ENCODE measurements at places on chromosomes 4 and X.

DNA sequence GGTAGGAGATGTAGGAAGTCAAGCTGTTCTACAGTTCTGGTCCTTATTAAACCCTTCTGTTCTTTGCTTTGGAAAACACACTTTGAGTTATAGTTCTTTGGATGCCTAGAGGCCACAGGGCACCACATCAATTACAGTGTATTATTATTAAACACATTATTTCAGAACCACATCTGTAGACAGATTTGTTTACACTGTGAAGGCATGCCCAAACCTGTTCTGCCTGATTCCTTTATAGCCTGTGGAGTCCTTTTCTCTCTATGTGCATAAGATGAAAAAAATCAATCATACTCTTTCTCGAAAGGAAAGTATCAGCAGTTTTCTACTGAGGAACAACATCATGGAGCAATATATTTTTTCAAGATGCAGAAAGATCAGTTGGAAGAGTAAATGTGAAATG, 371.3 kb upstream of the INTU start:
- no peak for DNase-seq

GRCh38 chr4:136424052-136424451, 1108.2 kb downstream of the PCDH18 start:
- DNase-seq, result no peak

DNA sequence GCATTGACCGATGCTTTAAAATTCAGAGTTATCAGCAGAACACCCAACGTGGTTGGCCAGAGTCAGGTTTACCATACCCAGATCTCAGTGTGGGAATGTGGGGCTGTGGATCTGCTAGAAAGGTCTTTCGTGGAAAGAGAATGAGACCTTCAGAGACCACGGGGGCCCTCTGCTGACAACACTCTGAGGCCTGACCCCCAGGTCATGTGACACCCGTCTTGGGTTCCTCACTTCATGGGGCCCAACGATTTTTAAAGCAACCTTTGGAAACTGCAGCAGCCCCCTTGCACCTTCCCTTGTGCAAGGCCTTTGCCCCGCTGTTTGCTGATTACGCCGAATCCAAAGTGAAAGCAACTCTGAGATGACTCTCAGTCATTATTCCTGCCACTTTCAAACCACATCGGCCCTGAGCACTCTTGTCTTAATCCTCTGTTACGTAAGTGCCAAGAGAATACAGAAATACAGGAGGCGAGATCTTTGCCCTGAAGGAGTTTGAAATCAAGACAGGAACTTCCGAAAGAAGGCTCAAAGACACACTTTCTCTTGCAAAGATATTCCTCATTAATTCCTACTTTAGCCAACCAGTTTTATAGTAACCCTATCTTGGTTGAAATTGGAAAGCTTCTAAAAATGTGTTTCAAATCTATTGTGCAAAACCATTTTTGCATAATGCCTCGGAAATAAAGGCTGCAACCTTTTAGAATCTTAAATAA, 88.3 kb downstream of the EVC2 start:
- no peak for DNase-seq

- DNase-seq, result no peak
Observed at GRCh38 chr4:1379801-1380331, 26.4 kb downstream of the NKX1-1 start.

DNA sequence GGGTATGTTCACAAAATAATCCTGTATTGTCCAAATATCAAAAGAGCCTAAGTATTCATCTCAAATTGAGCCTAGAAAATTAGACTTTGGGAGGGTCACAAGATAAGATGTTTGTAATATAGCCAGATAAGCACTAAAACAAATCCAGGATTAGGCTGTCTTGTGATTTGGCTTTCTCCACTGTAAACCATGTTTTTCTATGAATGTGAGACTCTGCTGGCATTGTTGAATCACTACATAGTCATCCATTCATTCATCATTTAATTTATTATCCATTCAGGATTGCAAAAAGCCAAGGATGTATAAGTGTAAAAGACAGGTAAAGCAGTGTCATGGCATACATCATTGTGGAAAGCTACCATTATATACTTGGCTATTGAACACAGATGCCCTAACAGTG, 148.0 kb downstream of the GRID2 start:
- DNase-seq, result no peak

DNA sequence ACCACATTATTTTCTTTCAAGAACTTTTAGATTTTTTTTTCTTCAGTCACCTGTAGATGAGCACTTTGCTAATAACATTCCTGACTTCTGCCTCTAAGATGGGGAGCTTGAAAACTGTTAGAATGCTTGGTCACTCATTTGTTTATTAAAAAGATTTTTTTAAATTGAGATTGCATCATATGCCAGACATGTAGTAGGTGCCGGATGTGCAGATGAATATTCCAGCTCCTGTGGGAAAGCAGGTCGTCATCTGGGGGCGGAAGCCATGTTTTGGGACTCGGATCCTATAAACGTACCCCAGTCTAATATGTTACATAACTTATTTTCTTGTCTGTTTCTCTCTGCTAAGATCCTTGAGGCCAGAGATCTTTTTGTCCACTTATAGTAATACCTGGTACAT, 236.8 kb downstream of the ARHGAP10 start:
- no peak for DNase-seq

DNA sequence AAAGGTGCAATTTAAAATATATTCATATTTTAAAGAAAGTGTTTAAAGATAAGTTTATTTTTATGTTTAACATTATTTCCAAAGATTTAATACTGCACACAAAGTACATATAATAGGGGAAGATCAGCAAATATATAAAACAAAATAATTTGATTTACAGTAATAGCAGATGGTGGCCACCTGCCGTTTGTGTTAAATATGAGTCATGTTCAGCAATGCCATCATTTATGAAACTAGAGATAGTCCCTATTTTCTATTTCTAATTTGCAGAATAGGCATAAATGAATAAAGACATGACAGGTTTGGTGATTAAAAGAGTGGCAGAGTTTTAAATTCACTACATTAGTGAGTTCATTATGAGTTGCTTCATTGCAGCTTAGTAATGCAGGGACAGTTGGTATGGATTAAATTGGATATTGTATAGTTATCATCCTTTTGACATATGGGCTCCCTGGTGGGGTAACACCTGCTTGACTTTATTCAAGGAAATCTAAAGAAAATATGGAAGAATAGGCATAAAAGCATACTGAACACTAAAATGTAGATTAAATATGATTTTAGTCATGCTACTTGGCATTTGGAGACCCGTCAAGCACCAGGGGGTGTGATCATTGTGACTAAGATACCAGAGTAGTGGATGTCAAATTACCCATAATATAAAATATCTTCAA, 78.8 kb upstream of the BANK1 start:
- no peak for DNase-seq

DNA sequence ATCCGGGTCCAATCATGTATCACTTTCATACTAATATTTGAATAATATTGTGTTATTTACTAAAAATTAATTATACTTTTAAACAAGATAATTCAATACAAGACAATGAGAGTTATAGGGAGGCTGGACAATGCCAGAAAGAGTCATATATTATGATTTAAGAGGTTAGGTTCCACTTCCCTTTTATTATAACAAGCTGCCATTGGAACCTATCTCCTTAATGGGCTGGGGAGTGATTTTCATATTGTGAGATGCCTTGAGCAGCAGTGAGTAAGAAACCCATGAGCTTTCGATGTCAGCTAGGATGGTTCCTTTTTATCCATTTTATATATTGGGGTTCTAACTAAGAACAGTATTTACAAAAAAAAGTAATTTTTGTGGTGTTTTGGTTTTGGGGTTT, 91.8 kb downstream of the MAB21L2 start:
- no peak for DNase-seq

DNA sequence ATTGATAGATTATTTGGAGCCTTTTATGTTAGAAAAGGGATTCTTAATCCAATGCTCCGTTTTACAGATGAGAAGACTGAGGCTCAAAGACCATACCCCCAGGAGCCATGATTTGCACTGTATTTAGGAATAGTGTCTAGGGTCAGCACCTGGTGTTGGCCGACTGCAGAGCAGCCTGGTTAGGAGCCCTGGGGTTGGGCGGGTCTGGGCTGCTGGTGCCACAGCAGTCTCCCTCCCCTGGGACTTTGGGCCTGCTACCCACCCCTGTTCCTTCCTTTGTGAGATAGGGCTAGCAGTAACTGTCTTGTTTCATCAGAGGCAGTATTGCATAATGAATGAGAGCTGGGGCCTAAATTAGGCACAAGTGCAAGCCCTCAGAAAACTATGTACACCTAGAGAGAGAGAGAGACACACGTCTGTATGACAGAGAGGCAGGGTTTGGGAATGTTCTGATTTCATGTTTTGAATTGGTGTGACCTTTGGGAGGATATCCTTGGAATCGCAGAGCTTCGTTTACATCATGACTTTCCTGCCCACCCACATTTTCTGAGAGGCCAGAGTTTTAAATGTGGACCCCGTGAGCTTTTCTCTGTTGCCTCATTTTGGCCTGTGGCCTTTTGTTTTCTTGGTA, 111.7 kb downstream of the PTTG2 start:
- DNase-seq, result no peak

DNA sequence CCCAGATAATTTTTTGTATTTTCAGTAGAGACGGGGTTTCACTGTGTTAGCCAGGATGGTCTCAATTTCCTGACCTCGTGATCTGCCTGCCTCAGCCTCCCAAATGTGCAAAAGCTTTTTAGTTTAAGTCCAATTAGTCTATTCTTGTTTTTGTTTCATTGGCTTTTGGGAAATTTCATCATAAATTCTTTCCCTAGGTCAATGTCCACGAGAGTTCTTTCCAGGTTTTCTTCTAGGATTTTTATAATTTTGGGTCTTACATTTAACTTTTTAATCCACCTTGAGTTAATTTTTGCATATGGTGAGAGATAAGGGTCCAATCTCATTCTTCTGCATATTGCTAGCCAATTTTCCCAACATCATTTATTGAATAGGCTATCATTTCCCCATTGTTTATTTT, 36.3 kb upstream of the PDLIM5 start:
- no peak for DNase-seq

DNA sequence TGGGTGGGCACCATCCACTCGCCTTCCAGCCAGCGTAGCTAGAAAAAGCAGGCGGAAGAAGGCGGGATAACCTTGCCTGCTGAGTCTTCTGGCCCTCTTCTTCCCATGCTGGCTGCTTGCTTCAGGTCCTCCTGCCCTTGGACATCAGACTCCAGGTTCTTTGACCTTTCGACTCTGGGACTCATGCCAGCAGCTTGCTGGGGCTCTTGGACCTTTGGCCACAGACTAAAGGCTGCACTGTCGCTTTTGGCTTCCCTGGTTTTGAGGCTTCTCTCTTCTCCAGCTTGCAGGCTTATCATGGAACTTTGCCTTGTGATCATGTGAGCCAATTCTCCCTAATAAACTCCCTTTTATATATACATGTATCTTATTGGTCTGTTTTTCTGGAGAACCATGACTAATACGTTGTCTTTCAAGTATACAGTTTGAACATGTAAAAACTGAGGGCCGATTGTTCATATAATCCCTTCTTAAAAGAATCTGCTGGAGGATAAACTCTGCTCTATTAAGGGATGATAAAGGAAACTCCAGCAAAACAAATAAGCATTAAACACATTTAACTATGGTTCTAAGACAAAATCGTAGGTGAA, 116.6 kb upstream of the LCORL start:
- DNase-seq, result no peak

DNA sequence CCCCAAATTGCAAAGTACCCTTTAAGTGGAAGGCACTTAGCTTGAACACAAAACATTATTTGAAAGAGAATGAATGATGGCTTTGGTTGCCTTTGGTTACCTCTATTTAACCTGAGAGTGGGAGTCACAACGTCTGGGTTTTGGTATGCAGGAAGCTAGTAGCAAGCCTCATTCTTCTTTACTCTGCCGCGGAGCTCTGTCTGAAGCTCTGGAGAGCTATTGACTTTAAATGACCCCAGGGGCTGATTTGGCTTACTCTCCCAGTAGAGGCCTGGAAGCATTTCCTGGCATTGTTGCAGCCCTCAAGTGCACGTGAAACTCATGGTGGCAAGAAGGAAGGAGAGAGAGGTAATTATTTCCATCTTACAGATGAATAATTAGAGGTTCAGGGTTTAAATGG, 81.8 kb upstream of the MAGEA4 start:
- no peak for DNase-seq

DNA sequence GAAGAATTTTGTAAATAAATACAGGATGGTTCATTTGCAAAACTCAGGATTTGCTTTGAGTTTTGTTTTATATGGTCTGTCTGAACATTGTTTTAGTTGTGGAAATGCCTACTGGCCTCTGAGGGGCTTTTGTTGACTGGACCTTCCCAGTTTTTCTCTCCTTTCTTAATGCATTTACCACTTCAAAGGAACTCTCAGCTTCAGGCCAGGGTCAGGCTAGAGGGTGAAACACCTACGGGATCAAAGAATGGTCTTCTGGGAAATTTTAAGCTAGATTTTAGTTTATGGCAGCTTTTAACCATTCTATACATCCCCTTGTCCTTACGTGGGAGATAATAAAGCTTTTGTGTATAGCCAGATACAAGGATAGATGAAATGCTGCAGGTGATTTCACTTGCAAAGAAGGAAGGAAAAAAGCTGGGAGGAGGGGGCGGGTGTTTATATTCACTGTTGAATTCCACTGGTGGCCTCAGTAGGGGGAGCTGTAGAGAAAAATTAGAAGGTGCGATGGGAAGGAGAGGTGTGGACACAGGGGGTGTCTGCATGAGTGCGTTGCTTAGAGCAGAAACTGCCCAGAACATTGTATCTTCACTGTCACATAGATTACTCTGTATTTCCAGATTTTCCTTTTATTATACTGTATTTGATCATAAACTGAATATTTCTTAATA, 151.8 kb downstream of the TSPAN5 start:
- DNase-seq, result no peak

DNA sequence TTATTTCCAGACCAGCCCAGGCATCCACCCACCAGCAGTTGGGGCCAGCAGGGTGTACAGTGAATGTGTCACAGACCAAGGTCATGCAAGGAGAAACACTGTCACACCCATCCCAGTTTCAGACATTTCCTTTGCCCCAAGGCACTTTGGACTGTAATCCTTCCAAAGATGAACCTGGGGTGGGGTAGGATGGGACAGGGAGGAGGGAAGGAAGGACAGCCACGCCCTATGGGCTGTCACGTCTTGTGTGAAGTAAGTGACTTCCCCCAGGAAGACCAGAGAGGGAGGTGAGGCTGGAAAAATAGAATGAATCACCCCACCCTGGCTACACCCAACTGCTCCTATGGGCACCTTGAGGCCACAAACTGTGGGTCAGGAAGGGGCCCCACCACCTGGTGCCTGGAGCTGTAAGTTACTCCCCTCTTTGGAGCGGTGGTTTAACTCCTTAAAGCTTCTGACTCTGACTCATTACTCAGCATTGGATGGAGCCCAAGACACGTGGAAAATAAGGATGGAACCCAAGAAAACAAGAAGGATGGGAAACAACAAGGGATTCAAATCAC, 349.9 kb upstream of the KLF3 start:
- no peak for DNase-seq

DNA sequence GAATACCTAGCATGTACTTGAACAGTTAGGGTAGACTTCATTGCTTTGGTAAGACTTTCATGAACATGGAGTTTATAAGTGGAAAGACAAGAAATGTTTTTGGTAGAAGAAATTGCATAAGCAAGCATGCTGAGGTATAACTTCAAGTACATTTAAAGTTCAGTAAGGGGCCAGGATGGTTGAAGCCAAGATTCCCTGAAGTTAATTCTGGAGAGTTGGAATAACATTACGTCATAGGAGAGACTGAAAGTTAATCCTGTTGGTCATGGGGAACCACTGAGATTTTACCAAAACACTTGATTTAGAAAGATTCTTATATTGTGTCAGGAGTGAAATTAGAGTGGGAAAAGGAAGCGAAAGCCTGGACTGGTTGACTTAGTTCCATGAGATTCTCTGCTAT, 767.5 kb upstream of the MAGEB2 start:
- DNase-seq, result no peak

GRCh38 chr4:31325300-31325699, 605.1 kb downstream of the PCDH7 start:
- no peak for DNase-seq
